ENCODE measurements at places on chromosomes 1 and 21.

DNA sequence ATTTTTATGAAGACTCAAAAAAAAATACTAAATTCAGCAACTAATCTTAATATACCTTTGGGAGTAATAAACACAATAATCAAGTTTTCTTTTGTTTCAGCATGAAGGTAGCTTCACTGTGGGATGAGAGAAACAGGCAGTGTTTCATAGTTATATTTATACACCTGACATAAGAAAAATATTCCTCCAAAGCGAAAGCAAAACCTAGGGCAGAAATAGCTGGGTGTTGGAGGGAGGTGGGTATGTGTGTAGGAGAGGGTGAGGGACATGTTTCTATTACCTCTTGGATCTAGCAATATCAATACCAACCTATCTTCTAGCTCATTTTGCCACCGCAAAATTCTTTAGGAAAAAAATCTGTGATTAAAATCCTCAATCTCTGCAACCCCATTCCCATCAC is 24.9 kb upstream of the MAN1A2 start:
- no peak for DNase-seq

- no peak for DNase-seq
Measured at GRCh38 chr1:191629836-191630235, 528.4 kb upstream of the RGS18 start.

DNA sequence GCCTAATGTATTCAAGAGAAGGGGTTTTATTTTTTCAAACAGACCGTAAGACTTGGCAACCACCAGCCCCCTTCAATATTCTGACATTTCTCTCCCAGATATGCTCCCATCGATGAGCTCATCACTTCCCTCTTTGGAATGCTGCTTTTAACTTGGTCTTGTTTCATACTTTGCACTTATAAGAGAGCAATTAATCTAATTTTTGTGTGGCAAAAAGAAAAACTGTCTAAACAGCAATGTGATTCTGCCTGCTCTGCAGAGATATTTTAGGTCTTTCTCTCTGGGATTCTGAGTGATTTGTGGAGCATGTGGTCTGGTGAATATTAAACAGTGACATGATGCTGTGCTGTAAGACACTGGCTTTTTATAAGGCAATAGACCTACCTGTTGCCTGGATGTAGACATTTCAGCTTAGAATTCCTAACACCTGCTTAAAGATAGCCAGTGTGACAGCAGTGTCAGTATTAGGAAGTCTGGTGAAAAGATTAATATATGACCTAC is 284.8 kb downstream of the BACH1 start:
- no peak for DNase-seq

- no peak for DNase-seq
Measured at GRCh38 chr1:46405724-46406123, 11.6 kb downstream of the FAAH start.

GRCh38 chr1:193060115-193060403 is 647 bp downstream of the RO60 start:
- no peak for DNase-seq

GRCh38 chr21:27636656-27637055 is 669.8 kb upstream of the ADAMTS5 start:
- no peak for DNase-seq

- no peak for DNase-seq
Measured at GRCh38 chr1:4017636-4018365, 117.7 kb upstream of the C1orf174 start.
